Fibroblast of villous mesenchyme (primary cell): ENCODE measurements at places on chromosomes 3 and 15. TPM values are rescaled to one million over a fixed set of nuclear protein-coding genes. Genes with fewer than 3 reads are reported as not detected.

SMAD6 gene
- 3.0 and 3.5 TPM in 2 replicates for total RNA-seq

STRIT1 gene
- not detected in 2 replicates for total RNA-seq

CHDH gene
- total RNA-seq: under 0.01 and 0.32 TPM in 2 replicates

P2RY12 gene
- under 0.01 TPM in 1 of 2 replicates, not detected in the other for total RNA-seq

IMPG2 gene
- total RNA-seq: 0.32 and 0.43 TPM in 2 replicates

PLA2G4B gene
- total RNA-seq: 0.97 and 1.3 TPM in 2 replicates

GRCh38 chr15:62896969-62897486 is 145.5 kb upstream of the TPM1 start:
- peak; percentile 99 for DNase-seq

DNA sequence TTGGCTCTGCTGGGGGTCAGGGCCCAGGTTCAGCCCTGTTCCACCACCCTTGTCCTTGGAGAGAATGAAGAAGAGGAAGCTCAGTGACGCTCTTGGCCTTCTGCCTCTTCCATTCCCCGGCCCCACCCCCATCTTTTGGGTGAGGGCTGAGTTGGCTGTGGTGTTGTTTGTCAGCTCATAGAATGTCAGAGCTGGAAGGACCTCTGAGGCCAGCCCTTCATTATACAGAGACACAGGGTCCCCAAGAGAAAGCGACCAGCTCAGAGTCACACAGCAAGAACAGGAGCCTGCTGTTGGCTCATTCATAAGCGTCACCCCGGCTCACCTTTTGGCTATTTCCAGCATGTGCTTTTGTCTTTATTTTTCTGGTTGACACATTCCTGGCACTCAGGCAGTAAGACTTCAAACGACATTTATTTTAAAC is 68.2 kb downstream of the AAGAB start:
- no peak for DNase-seq

DNA sequence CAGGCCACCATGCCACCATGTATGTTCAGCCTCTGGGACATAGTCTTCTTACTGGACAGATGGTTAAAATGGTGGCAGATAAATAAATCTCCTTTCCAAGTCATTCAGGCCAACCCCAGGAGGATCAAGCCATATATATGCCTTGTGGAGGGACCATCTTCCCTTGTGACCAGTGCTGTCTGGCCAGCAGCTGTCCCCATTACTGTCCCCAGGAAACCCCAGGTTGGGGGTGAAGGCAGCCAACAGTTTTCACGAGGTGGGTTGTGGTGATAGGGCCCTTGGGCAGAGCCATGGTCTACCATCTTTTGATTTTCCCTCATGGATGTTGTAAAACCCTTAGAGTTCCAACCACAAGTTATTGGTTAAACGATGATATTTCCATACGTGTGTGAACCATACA is 48.7 kb upstream of the PCSK6 start:
- DNase-seq: no peak

GRCh38 chr3:72595927-72596610 is 252.2 kb downstream of the SHQ1 start:
- DNase-seq: peak; percentile 32

GRCh38 chr3:42224658-42225421 is 41.1 kb downstream of the CCK start:
- DNase-seq: peak; percentile 64

GRCh38 chr3:57026944-57027343 is 33.5 kb upstream of the SPATA12 start:
- DNase-seq: peak; percentile 61
